ENCODE measurements at places on chromosomes 7 and 10.
A peak's percentile ranks its signal among the peaks of the same experiment; 100 is the strongest.

DNA sequence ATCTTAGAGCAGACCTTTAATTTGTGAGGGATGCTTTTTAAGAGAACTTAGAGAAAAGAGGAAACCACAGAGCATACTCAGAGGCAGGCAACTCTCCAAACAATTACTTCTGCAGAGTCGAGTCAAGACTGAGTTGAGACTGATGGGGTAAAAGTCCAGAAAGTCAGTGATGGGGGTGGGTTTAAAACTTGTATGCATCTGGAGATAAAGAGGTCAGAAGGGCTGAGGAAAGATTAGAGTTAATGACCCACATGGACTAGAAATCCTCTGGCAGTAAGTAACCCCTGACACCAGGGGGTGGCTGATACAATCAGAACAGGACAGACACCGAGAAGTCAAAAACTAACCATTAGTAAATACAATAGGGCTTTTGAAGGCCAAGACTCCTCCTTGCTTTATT lies 42.4 kb upstream of the SEPTIN7 start:
- DNase-seq = peak; percentile 9

DNA sequence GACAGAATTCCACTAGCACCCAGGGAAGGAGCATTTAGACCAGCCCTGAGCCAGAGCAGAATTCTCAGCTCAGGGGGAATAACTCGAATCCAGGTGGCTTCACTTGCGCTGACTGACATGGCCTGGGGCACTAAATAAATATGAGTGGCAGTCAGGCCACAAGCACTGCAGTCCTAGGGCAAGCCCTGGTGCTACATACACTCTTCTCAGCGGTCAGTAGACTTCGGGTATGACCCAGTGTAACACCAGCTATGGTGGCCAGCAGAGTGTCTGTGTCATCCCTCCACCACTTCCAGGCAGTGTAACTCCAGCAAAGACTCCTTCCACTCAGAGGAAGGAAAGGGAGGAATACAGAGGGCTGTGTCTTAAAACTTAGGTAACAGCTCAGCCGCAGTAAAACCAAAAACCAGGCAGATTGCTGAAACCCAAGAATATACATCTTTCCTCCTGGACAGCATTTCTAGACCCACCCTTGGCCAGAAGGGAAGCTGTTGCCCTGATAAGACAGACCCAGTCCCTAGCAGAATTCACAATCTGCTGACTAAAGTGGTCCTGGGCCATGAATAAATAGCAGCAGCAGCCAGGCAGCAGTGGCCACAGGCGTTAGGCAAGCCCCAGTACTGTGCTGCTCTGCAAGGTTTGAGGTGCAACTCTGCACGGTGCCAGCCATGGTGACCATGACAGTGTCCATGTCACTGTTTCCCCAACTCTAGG lies 77.0 kb downstream of the SNX13 start:
- DNase-seq = no peak

DNA sequence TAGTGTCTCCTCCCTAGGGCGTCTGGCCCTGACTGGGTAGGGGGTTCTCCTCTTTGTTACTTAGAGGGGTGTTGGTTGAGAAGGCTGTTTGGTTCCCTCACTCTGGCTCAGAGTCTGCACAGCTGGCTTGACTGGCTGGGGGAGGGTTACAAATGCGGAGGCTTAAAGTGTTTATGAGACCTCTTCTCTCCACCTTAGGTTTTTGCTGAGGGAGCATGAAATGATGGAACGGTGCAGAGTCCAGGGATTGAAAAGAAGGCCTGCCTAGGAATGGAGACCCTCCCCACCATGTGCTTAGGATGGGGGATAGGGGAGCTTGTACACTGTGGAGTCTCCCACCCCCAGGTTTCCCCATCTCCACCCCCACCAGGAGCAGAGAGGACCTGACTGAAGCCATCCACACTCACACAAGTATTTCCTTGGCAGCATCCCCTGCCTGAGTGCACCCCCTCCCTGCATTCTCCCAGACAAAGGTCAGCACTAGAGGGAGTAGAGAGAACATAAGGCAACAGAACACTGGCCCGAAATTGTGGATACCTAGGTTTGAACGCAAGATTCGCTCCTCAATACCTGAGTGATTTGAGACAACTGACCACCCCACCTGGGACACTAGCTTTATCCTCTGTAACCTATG lies 1.7 kb upstream of the LDB1 start:
- DNase-seq = no peak

DNA sequence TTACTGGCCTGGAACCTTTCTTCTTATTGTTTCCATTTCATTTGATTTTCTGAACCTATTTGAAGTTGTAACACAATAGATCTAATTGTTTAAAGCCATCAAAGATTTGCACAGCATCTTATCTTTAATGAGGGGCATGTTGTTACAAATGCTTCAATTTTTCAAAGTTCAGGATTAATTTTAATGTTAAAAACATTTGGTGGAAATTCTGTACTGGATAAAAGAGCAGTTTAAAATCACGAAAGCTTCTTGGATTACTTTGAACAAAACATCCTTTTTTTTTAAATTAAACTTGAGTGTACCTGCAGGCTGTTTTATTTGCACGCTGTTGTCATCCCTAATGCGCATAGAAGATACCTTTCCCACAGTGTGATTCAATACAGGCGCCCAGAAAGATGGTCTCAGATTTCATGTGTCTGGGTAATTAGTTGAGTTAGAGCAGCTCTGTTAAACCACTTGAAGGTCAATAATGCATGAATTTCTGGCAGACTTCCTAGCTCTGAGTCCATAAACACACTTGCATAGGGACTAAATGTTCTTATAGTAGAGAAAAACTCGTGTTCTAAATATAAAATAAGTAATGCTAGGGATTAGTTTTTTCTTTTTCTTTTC lies 29.3 kb upstream of the DDX50 start:
- no peak for DNase-seq

DNA sequence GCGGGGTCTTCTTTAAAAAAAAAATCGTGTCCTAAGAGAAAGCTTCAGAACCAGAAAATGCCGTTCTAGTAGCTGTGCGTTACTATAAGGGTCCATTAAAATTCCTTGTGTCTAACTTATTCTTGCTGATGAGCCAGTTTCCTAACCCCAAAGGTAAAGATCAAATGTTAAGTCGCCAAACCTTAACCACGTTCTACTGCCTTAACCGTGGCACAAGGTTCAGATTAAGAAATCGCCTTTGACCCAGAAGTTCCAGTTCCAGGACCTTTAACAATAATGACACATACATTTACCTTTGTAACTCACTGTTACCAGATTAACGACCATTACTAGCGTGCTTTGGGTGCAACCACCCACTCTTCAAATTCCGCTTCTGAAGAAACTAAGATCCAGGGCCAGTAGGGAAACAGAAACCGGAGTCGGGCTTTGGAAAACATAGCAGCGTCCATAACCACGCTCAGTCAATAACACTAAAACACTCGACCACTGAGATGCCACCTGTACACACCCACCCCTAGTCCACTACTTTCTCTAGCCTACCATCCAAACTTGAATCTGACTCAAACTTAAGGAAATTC lies 620 bp downstream of the BET1 start:
- DNase-seq = peak; percentile 13

DNA sequence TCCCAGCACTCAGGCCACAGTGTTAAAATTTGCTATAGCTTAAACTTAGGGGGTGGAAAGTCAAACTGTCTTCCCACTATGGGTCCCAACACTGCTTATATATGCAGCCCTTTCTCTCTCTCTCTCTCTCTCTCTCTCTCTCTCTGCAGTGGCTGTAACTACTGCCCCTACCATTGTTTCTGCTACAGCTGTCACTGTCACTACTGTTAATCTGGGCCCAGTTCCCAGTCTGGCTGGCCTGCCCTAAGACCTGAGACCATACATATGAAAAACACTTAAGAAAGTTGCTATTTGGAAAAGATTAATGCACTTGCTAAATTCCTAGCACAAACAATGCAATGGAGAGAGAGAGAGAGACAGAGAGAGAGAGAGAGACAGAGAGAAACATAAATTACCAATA lies 78.6 kb downstream of the THSD7A start:
- DNase-seq = no peak

DNA sequence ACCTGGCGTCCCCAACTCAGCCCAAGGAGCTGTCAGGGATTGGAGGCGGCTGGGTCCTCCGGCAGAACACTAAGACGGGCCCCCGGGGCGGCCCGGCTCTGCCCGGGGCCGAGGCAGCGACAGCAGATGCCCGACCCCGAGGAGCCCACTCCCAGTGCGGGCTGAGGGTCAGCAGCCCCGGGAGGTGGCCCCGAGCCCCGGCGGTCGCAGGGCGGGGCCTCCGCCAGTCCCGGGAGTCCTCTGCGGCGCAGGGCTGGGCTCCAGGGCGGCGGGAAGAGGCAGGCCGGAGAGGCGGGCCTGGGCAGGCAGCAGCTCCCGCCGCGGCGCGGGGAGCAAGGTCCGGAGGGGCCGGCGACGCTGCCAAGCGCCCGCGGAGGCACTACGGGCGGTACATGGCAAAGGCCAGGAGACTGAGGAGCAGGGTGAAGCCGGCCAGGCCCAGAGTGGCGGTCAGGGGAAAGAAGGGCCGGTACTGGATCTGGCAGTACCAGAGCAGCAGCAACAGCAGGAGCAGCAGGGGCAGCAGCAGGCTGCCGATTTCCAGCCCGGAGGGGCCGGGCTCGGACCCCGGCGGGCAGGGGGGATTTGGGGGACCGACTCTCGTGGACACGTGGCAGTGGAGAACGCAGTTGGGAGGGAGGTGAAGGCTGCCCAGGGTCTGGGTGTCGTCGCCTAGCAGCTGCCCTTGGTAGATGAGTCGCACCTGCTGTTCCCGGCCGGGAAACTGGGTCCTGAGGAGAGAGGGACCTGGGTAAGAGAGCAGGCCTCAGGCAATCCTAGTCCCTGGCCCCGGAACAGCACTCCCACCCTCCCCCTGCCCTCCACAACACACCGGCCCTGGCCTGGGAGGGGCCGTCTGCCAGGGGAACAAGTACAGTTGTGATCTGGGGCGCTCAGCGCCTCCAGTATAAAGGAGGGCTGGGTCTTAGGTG lies 827 bp upstream of the FASTK start:
- DNase-seq = no peak

DNA sequence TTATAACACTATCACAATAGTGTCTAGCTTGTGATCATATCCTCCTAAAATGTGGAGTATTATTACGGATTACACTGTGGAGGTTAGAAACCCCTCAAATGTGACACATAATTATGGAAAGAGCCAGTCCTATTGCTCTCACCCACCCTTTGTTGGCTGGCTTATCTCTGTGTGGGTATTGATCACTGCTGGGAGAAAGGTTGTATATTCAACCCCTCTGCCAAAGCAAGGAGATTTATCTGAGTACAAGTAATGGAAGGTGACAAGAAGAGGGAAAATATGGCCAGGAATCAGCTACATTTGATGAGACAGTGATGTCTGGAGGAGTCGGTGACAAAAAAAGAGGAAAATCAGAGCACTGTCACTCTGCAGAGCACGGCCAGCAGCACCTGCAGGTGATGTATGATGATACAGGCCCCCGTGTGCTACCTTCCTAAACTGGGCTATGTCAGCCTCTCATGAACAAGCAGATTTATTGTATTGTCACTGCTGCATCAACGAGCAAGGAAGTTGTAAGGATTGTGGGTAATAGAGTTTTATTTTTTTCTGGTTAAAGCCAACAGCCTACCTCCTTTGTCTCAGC lies 235.3 kb downstream of the PHF14 start:
- DNase-seq = no peak

- no peak for DNase-seq
Observed at GRCh38 chr7:87517136-87517815, 41.8 kb upstream of the ABCB4 start.

DNA sequence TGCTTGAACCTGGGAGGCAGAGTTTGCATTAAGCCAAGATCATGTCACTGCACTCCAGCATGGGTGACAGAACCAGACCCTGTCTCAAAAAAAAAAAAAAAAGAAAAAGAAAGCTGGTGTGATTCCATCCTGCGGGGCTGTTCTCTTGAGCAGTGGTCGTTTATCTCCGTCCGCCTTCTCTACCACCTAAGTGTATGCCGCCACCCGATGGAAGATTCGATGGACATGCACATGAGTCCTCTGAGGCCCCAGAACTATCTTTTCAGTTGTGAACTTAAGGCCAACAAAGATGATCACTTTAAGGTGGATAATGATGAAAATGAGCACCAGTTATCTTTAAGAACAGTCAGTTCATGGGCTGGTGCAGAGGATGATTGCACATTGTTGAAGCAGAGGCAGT lies 65.7 kb downstream of the ABRAXAS2 start:
- no peak for DNase-seq

DNA sequence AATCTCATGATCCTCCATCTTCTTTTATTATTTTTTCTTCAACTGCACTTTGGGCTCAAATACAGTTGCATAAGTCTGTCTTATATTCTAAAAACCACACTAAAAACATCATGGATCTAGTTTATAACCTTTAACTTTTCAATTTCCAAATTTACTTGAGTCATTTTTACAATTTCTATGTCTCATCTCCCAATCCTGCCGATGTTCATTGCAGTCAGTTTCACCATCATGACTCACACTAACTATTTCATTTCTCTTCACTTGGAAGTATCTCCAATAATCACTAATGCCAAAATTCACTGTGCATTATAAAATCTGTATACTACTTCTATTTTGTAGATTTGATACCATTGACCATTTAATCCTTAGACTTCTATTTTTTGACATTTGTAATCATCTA lies 806.9 kb upstream of the SORCS1 start:
- no peak for DNase-seq

DNA sequence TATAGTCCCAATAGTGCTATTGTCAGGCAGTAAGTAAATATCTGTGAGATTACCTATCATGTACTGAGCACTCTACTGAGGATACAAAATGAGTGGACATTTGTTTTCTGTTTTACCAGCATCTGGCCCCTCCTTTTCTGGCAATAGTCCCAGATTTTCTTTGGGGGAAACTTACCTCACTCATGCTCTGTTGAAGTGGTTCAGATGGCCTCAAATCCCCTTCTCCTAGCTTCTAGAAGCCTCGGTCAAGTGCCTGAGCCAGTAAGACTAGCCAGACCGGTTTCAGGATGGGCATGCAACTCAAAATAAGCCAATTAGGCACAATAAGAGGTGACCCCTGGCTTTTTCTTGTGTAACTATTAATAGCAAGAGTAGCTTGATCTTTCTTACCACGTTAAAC lies 19.7 kb downstream of the TRDMT1 start:
- no peak for DNase-seq

- DNase-seq = no peak
Observed at GRCh38 chr7:18637516-18637915, 142.0 kb downstream of the HDAC9 start.

- DNase-seq = no peak
Observed at GRCh38 chr10:52778511-52779392, 6.2 kb upstream of the MBL2 start.

DNA sequence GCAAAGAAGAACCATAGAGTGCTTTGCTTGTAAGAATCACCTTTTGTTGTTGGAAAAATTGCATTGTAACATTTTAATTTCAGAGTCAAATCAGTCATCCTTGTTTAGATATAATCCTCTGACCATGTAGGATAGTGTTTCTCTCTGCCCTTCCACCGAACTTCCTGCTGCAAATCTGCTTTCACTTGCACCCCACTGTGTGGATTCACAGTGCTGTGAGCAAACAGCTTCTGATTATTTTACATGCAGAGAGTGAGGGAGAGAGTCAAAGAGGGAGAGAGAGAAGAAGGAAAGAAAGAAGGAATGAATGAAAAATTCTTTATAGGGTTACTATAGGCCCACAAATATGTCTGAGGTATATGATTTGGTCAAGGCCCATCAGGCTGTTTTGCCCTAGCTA lies 30.0 kb upstream of the SEM1 start:
- no peak for DNase-seq
